ENCODE measurements at places on chromosomes 6 and 20.

GRCh38 chr6:138885156-138885819, 89.4 kb downstream of the ECT2L start:
- DNase-seq = no peak

DNA sequence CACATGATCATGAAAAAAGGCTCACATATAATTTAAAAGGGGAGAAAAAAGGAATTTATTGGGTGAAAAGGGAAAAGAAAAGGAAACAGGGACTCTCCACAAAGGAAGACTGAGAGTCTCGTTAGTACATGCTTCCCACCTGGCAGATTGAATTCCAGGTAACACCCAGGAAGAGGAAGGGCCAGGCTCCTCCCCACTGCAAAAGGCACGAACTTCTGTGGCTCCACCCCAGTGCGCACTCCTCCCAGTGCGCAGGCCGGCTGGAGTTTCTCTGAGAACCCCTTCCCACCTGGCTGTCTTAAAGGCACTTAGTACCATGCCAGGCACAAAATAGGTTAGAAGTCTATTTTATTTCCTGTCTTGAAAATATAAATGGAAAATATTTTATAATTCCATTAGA, 129.8 kb downstream of the COL12A1 start:
- DNase-seq = no peak

DNA sequence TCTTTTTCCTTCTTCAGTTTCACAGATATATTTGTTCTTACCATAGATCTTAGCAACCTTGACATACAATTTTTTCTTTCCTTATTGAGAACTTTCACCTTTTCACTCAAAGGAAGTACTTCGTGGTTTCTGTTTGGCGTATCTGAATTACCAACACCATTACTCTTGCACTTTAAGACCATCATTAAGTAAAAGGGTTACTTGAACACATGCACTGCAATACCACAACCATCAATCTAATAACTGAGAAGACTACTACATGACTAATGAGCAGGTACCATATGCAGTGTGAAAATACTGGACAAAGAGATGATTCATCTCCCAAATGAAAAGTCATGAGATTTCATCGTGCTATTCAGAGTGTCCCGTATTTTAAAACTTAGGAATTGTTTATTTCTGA, 21.7 kb upstream of the SENP6 start:
- no peak for DNase-seq

DNA sequence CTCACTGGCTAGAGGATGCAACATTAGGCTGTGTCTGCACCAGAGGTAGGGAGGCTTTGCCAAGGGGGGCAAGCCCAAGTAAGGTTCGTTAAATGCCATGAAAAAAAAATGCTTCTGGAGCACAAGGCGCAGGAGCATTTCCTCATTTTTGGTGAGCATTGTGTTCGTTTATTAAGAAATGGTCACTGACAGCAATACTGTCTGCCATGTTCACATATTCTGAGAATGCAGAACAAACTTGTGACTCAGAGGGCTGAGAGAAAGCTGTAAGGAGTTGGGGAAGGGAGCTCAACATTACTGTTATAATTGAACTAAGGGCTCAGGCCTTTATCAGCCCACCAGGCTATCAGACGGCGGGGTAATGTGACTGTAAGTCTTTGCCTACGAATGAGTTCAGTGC, 465.4 kb upstream of the BTBD3 start:
- DNase-seq = peak; percentile 57

DNA sequence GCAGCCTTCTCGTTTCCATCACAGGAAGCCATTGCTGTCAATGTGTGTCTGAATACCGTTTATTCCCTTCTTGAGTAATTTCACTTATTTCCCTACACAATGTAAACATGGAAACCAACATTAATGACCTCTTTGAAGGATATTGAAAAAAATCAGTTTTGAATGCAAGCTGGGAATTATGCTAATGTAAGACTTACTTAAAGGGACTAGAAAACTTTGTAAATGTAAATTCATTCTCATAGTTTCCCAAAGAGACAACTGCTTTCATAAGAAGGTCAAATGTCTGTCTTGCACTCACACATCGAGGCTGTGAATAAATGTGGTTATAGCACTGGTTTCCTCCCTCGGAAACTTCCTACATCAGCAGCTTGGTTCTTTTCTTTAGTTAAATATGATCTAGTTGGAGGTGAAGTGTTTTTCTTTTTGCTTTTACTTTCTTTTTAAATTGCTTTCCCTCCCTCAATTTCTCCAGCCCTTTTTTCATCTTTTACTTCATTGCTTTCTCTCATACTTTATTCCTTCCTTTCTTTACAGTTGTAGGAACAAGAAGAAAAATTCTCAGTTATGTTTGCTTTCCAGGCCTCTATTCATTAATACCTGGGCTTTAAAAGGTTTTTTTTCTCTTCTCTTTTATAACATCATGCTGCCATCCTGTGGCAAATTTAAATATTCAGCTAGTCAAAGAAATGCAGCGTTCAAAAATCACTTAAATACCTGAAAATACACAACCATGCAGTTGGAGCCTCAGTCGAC, 108.3 kb downstream of the TNFAIP3 start:
- peak; percentile 31 for DNase-seq

- DNase-seq = no peak
These were observed 159.8 kb upstream of the ARID1B start for GRCh38 chr6:156617376-156617775.

DNA sequence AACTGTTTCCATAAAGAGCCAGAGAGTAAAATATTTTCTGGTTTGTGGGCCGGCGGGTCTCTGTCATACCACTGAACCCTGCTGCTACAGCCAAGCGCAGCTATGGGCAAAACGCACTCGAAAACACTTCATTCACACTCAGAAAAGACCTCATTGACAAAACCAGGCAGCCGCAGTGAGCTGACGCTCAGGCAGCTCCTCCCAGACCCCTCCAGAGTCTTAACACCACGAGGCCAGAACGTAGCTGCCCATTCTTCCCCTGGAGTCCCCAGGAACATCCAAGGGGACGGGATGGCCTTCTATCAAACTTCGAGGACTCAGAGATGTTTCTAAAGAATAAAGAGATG, 35.6 kb upstream of the ZBP1 start:
- no peak for DNase-seq

DNA sequence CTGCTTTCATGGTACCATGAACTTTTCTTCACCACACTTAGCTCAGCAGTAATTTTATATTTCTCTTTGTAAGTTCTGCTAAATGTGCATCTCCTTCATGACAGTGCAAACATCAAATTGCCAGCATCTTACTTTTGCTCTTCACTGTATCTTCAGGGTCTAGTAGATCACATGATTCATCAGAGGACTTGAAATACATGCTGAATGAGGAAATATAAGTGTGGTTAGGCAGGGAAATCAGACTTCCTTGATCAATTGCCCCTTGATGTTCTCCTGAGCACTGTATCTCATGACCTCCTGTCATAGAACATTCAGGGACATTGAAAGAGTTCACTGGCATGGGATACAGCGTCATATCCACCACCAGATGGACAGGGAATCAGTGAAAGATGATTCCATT, 25.3 kb upstream of the POLR1H start:
- DNase-seq = no peak

DNA sequence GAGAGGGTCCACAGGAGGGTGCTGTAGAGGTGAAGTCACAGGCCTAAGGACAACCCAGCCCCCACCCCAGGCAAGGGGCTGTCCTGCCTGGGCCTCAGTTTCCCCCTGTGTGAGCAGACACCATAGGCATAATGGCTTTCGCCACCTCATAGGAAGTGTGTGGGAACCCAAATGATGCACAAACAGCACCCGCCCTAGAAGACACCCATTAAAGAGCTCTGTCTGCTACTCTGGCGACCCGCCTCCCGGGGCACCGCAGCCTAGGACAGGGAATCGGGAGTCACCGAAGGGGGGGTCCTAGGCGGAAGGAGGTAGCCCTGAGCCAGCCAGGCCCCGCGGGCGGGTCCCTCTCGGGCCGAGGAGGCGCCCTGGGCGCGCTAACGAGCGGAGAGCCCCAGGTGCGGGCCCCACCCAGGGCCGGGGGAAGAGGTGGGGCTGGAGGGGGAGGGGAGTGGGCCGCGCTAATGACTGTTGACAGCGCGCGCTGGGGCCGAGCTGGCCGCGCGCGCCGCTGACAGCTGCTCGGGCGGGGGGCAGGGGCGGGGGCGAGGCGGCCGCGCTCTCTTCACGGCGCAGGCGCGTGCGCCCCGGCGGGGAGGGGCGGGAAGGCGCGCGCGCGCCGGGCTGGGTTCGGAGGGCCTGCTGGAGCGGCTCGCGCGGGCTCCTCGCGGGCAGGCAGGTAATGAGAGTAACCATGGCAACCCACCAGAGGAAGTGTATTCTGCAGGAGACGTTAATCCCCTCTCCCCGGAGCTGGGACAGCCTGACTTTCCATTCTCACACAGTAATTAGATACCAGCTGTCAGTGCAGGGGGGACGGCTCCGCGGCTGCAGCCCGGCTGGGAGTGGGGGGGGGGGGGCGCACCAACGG, 48.9 kb downstream of the NOL4L start:
- no peak for DNase-seq

DNA sequence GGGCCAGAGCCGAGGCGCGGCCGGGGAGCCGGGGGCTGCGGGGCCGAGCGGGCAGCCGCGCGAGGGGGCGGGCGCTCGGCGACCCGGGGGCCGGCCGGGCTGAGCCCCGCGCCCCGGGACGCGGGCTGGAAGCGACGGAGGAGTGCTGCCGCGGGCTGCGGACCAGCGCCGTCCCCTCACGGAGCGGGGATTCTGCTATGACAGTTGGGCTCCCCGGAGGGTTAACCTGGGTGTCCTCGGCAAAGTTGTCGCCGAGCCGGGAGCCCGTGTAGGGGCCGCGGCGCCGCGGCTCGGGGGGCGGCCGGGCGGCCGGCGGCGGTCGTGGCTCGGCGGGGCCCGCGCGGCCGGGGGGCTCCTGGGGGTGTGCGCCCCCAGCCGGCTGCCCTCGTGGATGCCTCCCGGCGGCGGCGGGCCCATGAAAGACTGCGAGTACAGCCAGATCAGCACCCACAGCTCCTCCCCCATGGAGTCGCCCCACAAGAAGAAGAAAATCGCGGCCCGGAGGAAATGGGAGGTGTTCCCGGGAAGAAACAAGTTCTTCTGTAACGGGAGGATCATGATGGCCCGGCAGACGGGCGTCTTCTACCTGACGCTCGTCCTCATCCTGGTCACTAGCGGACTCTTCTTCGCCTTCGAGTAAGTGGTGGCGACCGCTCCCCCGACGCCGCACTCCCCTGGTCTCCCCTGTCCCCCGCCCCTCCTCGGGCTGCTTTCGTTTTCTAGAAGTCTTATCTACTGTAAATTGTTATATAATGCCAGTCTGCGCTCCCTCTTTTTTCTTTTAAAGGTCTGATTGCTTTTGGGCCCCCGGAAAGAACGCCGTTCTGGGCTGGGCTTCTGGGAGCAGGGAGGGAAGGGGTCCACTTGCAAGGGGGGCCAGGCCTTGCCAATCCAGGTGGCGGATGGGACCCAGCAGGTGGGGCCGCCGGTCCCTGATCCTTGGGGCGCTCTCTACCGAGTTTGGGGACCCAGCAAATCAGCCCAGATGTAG, 936 bp downstream of the ZDHHC14 start:
- peak; percentile 49 for DNase-seq

- no peak for DNase-seq
These were observed 47.7 kb upstream of the TMEM244 start for GRCh38 chr6:129908858-129909257.

- no peak for DNase-seq
These were observed 159.8 kb upstream of the TSHZ2 start for GRCh38 chr20:52812231-52812847.

GRCh38 chr6:100266494-100267401, 198.0 kb downstream of the SIM1 start:
- DNase-seq = peak; percentile 62

- DNase-seq = no peak
These were observed 80.6 kb downstream of the MDGA1 start for GRCh38 chr6:37617073-37617472.

DNA sequence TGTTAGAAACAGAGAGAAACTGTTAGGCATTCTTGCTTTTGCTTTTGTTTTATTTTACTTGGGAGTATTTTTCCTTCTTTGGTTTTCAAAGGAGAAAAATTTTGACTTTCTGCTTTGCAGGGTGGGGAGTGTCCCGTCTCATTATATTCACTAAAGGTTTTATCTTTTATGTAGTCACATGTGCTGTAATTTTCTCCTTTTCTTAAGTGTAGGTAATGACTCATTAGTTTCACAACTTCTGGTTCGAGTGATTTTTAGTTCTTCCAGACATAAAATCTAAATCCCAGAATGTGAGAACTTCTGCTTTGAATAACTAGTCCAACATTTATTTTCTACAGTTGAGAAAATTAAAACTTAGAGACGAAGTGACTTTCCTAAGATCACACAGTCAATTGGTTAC, 37.7 kb downstream of the ADGRF1 start:
- no peak for DNase-seq

DNA sequence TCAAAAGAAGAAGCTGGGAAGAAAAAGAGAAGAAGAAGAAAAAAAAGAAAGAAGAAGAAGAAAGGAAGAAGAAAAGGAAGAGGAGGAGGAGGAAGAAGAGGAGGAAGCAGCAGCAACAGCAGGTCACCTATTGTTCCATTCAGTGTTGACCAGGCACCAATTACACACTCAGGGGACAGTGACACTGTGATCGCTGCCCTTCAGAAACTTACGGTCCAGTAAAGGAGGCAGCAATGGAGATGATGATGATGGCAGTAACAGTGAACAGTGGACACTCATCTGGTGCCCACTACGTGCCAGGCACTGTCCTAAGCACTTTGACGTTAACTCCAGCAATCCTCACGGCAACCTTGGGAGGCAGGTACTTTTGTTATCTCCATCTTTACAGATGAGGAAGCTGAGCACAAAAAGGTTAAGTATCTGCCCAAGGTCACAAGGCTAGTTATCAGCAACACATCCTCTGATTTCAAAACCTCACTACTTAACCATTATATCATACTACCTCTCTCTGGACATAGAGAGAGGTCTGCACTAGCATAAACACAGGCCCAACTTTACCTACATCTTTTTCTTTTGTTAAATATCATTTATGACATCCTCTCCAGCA, 83.2 kb downstream of the SLC22A23 start:
- no peak for DNase-seq

All from astrocyte of the spinal cord (primary cell).